Lower lobe of right lung (tissue), 2 donors: ENCODE measurements at places on chromosomes 13 and 19. TPM values are rescaled to one million over a fixed set of nuclear protein-coding genes. Genes with fewer than 3 reads are reported as not detected.
A peak's percentile ranks its signal among the peaks of the same experiment; 100 is the strongest.

DNA sequence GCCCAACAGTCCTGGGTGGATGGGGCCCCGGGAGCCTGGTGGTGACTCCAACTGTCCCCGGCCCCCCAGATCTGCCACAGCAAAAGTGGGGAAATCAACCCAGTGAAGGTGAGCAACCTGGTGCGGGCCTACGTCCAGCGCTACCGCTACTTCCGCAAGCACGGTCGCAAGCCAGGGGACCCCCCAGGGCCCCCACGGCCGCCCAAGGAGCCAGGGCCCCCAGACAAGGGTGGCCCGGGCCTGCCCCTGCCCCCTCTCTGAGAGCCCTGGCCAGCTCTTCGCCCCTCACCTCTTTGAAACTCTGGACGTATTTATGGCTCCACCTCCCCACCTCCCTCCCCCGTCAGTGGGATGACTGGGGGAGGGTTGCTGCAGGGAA, 7.5 kb downstream of the IRF3 start:
- DNase-seq = no peak

GRCh38 chr19:3690551-3691371, 9.5 kb downstream of the PIP5K1C start:
- peak; percentile 45 for DNase-seq

- DNase-seq = no peak
These were observed 1120.0 kb upstream of the ATXN8OS start for GRCh38 chr13:68987585-68987984.

- no peak for DNase-seq
These were observed 44.6 kb downstream of the GGACT start for GRCh38 chr13:100543872-100544602.

DNA sequence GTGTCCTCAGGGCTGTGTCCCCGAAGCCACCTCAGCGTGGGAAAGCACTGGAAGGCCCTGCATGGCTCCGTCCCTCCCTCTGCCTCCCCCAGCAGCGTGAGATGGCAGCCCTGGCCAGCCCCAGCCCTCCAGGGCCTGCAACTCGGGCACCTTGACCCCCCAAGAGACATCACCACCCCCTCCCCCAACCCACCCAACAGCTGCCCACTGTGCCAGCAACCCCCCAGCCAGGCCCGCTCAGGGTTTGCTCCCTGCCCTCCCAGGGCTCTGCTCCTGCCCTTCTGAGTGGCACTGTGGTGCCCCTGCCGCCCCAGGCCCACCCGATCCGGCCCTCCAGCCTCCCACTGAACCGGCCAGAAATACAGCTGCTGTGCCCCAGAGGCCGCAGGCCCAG, 1.5 kb upstream of the ASPDH start:
- peak; percentile 35 for DNase-seq

- DNase-seq = no peak
These were observed 441.0 kb downstream of the KLF12 start for GRCh38 chr13:73693215-73693614.

- DNase-seq = no peak
These were observed 12.5 kb downstream of the PBX4 start for GRCh38 chr19:19606021-19606420.

DNA sequence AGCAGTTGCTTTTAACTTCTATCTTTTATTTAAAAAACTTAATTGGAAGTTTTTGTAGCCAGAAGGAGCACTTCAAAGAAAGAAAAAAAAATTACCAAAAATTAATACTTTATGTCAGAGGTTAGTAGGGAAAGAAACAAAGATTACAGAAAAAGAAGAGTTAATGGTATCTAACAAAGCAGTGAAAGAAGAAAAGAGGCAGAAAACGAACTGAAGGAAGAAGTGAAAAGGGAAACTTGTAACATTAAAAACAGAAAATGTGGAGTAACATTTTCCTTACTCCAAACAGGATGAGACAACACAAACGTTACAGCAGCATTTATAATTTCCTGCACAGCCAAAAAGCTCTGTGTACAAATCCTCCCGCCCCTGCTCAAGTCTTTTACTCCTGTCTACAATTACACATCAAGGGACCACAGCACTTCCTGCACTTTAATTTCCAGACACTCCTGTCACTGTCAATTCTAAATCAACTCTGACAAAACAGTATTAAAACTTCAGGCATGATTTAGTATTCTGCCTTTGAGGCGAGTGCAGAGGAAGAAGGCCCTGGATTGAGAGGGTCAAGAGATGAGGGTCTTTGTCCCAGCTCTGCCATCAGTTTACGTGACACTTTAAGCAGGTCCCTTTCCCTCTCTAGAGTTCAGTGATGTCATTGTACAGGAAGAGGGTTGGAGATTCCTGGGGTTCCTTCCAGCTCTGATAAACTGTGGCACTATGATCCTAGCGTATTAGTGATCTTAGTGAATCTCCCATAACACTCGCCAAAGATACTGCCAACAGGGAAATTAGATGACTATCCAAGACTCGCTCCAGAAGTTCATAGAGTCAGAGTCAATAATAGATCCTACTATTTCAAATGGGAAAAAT, 53.2 kb upstream of the LSM14A start:
- DNase-seq = no peak

DNA sequence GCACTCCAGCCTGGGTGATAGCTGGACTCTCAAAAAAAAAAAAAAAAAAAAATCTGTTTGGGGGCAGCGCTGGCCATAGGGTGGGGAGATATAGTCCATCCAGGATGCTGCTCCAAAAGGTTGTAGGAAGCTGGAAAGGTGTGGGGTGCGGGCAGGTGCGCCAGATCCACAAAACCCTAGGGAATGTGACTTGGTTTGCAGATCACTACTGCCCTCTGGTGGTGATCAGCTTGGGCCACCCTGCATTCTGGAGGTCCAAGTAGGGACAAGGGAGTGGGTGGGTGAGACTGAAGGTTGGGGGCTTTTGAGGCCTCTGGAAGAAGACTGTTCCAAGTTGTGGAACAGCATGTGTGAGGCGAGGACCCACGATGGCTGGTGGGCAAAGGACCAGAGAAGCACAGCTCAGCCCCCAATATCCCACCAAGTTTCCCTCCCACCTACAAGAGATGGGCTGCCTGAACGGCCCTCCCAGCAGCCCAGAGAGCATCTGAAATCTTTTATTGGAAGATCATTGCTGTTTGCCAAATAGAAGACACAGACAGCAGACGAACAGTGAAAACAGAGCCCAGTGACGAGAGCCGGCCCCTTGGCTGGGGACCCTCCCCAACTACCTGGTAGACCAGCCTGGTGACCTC, 10.4 kb upstream of the TYK2 start:
- peak; percentile 70 for DNase-seq

DNA sequence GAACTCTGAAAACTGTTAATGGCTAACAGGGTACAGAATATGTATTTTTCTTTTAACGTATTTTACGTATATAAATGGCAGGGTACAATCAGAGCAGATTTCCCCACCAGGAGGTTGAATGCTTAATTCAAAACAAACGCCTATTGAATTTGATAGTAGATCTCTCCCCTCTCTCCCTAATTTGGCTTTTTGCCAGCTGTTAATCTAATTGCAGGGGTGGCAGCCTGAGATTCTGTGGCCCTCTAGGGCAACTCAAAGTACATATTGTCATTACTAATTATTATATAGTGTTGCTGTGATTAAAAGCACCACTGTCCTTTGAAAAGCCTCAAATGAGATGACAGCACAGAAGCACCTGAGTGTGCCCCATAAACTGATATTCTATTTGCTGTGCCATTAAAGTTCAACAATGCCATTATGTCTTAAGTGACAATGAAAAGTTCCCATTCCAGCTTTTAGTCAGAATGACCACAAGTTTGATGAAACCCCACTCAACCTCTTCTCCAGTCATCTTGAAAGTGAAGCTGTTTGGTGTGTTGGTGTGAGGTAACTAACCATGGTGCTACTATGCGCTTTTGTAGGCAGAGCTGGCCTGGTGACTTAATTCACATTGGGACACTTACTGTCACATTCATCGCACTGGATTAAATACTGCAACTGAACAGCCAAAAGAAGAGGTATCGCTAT, 351.4 kb downstream of the KCNRG start:
- DNase-seq = no peak

- no peak for DNase-seq
These were observed 6.1 kb downstream of the FCGBP start for GRCh38 chr19:39928357-39928725.

- DNase-seq = no peak
These were observed 115.4 kb downstream of the ITGBL1 start for GRCh38 chr13:101567841-101568240.

- DNase-seq = no peak
These were observed 41.4 kb upstream of the FGF14 start for GRCh38 chr13:102443249-102443648.

DNA sequence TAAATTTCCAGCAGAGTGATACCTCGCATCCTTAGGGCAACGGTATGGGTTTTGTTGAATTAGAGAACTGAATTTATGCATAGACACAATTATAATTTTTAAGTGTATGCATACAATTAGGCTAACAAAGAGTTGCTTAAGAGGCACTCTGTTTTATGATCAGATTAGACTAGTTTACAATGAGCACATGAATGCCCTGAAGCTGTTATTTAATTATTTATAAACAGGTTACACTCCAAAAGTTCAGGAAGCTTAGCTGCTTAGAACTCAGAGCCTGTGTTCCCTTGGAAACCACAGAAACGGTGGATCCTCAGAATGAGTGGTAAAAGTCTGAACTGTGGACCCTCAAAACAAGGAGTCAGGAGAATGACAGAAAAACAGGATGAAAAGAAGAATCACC, 72.5 kb upstream of the FBXL3 start:
- no peak for DNase-seq

- no peak for DNase-seq
These were observed at the start of gene PLPPR3 for GRCh38 chr19:821825-822503. TSS of gene PLPPR3 (minus strand) at chr19:821955. CDS start at chr19:821559, 396 bp downstream.

- peak; percentile 61 for DNase-seq
These were observed 135.2 kb downstream of the TSHZ3 start for GRCh38 chr19:31214086-31214485.

GRCh38 chr13:113832205-113832604, 31.7 kb downstream of the GAS6 start:
- peak; percentile 41 for DNase-seq

DNA sequence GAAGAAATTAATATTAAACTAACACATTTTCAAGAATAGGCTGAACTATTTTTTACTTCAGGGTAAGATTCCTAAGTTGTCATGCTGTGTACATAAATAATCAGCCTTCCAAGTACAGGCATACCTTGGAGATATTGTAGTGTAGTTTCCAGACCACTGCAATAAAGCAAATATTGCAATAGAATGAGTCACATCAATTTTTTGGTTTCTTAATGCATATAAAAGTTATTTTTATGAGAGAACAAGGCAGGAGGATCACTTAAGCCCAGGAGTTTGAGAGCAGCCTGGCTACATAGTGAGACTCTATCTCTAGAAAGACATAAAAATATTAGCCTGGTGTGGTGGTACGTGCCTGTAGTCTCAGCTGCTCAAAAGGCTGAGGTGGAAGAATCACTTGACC, 511.5 kb downstream of the UQCRFS1 start:
- DNase-seq = no peak

- no peak for DNase-seq
These were observed 615.1 kb downstream of the EFNB2 start for GRCh38 chr13:105920370-105920769.

DNA sequence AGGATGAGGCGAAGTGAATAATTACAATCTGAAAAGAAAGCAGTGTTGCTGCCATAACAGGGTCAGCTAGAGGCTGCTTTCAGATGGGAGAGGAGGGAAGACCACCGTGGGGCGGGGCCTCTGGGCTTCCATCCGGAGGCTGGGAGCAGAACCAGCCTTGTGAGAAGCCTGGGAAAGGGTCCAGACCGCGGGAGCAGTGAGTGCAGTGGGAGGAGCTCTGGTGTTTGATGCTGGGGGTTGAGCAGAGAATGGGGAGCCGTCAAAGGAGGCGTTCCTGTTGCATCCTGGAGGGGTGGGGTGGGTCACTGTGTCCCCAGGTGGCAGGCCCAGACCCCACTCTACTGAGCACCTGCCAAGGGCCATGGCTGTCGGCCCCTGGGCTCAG, 18.1 kb downstream of the NKPD1 start:
- no peak for DNase-seq

DNA sequence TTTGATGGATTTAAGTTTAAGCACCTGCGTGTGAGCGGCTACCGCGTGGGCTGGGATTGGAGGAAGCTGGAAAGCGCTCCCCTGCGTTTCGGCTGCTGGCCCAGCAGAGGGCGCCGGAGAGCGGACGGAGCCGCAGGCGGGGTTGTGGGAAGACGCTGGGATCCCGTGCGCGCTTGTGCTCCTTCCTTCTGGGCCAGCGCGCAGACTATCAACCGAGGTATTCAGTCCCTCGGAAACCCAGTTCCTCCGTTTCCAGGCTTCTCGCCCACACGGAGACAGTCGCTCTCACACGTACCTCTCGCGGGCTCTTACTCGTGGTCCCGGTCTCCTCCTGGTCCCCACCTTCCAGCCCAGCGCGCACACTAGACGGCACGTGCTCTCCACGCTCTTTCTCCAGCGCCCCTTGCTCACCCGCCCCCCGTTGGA, 28.8 kb downstream of the EPN1 start:
- no peak for DNase-seq

DNA sequence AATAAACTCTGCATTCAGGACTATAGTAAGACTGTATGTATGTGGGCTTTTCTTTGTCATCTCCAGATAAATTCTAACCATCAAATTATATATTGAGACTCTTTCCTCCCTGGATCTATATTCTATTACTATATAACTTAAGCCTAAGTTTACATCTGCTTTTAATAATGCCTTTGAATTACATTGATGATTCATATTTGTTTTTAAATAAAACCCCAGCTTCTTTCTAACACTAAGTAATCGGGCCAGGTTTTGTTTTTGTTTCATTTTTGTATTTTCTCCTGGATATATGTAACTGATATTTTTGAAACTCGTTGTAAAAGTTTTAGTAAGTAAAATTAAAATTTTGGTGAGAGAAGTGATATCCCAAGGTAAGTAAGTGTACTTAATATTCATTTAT, 1599.1 kb downstream of the PCDH9 start:
- no peak for DNase-seq

- no peak for DNase-seq
These were observed 186.2 kb upstream of the GPR12 start for GRCh38 chr13:26946684-26947343.

DNA sequence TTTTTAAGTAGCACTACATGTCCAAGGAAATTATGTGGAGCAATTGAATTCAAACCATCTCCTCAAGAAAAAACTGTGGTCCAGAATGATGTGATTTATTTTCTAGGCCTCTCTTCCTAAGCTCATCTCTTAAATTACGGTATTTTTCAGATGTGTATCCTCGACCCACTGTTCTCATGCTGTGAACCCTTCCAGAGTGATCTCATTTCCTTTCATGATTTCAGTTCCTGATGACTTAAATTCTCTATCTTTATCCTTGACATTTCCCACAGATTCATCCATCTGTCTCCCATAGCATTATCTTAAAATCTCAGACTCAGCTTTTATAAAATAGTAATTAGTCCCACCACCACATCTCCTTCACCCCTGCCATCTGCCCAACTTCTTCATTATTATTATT, 117.6 kb upstream of the SPRY2 start:
- no peak for DNase-seq

GRCh38 chr13:110942248-110942981, 27.5 kb upstream of the ANKRD10 start:
- DNase-seq = no peak

Gene GAMT
- 7.8 TPM for total RNA-seq

Gene CRX
- total RNA-seq = not detected

Gene DENND1C
- total RNA-seq = 15.1 TPM

Gene YJU2
- 16.7 TPM for total RNA-seq

Gene RNF225
- not detected for total RNA-seq

Gene KLK15
- not detected for total RNA-seq

Gene CYP2A7
- 0.68 TPM for total RNA-seq

Gene RASGRP4
- 13.5 TPM for total RNA-seq
